ENCODE measurements at places on chromosomes 12 and 14. TPM values are rescaled to one million over a fixed set of nuclear protein-coding genes. Genes with fewer than 3 reads are reported as not detected.

Gene STAC3
- 10.6 TPM for total RNA-seq

DNA sequence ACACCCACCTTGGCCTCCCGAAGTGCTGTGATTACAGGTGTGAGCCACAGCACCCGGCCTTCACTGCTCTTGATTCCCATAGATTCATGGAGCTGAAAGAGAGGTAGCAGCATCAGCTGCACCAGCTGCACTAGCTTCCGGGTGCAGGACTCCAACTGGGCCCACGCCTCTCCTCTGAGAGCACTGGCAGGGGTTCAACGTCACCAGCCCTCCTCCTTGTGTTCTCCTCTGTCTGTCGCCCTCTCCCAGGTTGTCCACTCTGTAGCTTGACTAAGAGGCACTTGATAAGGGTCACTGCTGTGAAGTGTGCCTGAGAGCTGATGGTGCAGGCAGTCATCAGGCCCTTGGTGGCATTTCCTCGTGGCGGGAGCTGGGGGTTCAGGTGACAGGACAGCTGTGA, 28.3 kb downstream of the MLXIP start:
- no peaks in the 10 kb centered on the region for H3K27me3 ChIP-seq
- no peak overlapping the region for H3K27ac ChIP-seq
- peaks cover 10% of the 10 kb centered on the region for H3K36me3 ChIP-seq
- peaks cover 6% of the 10 kb centered on the region for H3K4me1 ChIP-seq
- H3K4me3 ChIP-seq = no peak overlapping the region

- H3K27me3 ChIP-seq = peaks cover 3% of the 10 kb centered on the region
- H3K36me3 ChIP-seq = no peaks in the 10 kb centered on the region
- H3K4me1 ChIP-seq = peaks cover 11% of the 10 kb centered on the region
- DNase-seq = no peak
- no peak overlapping the region for H3K4me3 ChIP-seq
Measured at GRCh38 chr14:20418501-20418909, 5.2 kb upstream of the TEP1 start.

DNA sequence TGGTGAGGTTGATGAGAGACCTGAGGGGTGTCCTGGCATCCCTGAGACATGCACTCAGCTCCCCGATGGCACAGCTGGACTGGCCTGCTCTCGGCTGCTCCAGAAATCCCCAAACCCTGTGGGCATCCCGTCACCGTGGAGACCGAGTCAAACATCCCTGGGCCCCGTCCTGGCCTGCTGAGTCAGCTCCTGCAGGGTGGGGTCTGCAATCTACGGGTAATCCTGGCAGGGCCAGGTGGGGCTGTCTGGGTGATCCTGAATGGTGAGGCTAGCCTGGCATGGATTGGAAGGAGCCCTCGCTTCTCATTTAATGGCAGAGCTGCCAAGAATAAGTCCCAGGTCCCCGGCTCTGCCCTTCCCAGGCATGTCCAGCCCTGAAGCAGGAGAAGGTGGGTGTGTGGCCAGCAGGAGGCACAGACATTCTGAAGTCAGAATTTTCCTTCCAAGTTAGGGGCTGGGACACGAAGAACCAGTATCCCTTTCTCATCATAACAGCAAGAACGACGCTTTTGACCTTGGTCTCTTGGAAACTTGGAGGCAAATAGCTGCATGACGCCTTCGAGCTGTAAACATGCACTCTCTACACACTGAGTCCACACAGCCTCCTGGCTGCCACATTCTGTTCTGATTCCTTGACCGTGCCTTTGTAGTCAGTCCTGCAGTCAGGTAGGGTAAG, 17.7 kb upstream of the SERPINA4 start:
- H3K4me1 ChIP-seq = no peaks in the 10 kb centered on the region
- peaks cover 15% of the 10 kb centered on the region for H3K27me3 ChIP-seq
- no peak overlapping the region for H3K4me3 ChIP-seq
- peak; percentile 36 for DNase-seq

- DNase-seq = no peak
- no peak overlapping the region for H3K27ac ChIP-seq
- H3K27me3 ChIP-seq = peaks cover 45% of the 10 kb centered on the region
- H3K4me1 ChIP-seq = no peaks in the 10 kb centered on the region
Measured at GRCh38 chr12:130070126-130070611, 92.1 kb upstream of the FZD10 start.

GRCh38 chr12:53292426-53292825, 2.9 kb upstream of the PFDN5 start:
- H3K36me3 ChIP-seq = peaks cover 7% of the 10 kb centered on the region
- H3K27me3 ChIP-seq = no peaks in the 10 kb centered on the region
- H3K27ac ChIP-seq = no peak overlapping the region
- no peak for DNase-seq

Gene HPD
- total RNA-seq = not detected

GRCh38 chr12:116538076-116538591, 21.0 kb upstream of the MAP1LC3B2 start:
- DNase-seq = no peak
- no peak overlapping the region for H3K4me3 ChIP-seq
- no peak overlapping the region for H3K27ac ChIP-seq
- H3K27me3 ChIP-seq = no peaks in the 10 kb centered on the region
- peaks cover 42% of the 10 kb centered on the region for H3K4me1 ChIP-seq

- no peaks in the 10 kb centered on the region for H3K27me3 ChIP-seq
- no peak overlapping the region for H3K4me3 ChIP-seq
- DNase-seq = no peak
- peaks cover 2% of the 10 kb centered on the region for H3K4me1 ChIP-seq
- peaks cover 2% of the 10 kb centered on the region for H3K36me3 ChIP-seq
- H3K27ac ChIP-seq = no peak overlapping the region
Measured at GRCh38 chr12:51647647-51648046, 56.6 kb downstream of the SCN8A start.

Gene CD69
- total RNA-seq = 0.40 TPM

GRCh38 chr14:85447883-85448282, 82.1 kb upstream of the FLRT2 start:
- no peak overlapping the region for H3K27ac ChIP-seq
- no peak overlapping the region for H3K4me3 ChIP-seq
- H3K27me3 ChIP-seq = no peaks in the 10 kb centered on the region
- no peaks in the 10 kb centered on the region for H3K36me3 ChIP-seq
- peaks cover 13% of the 10 kb centered on the region for H3K4me1 ChIP-seq

- no peak overlapping the region for H3K4me3 ChIP-seq
- H3K36me3 ChIP-seq = no peaks in the 10 kb centered on the region
- peak overlapping the region; percentile 87 for H3K27ac ChIP-seq
- peaks cover 17% of the 10 kb centered on the region for H3K4me1 ChIP-seq
- DNase-seq = no peak
Measured at GRCh38 chr12:50825372-50825838, 17.3 kb upstream of the TMPRSS12 start.

DNA sequence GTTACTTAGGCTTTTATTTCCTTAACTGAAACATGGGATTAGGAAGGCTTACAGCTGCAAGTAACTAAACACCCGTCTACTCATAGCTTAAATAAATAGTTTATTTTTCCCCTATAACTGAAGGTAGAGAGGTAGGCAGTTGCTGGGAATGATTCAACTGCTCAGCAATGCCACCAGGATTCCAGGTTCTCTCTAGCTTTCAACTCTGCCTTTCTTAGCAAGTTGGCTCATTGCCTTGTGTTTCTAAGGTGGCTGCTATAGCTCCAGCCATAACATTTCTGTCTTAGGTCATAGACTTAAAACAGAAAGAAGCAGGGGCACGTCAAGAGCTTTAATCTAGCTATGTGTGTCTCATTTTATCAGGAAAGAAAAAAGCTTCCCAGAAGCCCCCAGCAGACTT, 103.7 kb upstream of the MDM1 start:
- H3K36me3 ChIP-seq = peaks cover 2% of the 10 kb centered on the region
- no peak overlapping the region for H3K4me3 ChIP-seq
- DNase-seq = no peak
- H3K27me3 ChIP-seq = no peaks in the 10 kb centered on the region
- H3K27ac ChIP-seq = no peak overlapping the region

DNA sequence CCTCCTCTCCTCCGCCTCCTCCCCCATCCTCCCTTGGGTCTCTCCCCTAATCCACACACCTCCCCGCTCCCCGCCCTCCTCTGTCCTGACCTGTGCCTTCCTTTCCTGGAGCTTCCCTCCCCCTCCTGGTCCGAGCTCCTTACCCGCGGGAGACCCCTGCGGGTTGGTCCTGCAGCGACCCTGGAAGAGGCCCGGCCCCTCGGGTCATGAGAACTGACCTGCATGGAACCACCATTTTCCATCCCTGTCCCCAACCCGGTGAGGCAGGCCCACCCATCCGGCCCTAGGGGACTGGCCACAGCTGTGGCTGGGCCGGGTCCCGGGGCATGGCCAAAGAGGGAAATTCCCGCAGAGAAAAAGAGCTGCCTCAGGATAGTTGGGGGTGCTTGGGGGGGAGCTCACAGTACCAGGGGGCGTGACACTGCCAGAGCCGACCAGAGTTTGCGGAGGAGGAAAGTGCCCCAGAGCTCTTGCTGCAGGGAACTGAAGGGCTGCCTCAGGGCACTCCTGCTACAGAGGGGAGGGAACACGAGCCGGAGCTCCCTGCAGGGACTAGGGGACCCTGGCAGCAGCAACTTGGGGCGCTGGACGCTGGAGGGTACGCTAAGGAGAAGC, 613 bp downstream of the ARHGEF40 start:
- peaks cover 7% of the 10 kb centered on the region for H3K27me3 ChIP-seq
- H3K36me3 ChIP-seq = peaks cover 8% of the 10 kb centered on the region
- peak overlapping the region; percentile 93 for H3K27ac ChIP-seq

- peak overlapping the region; percentile 82 for H3K4me3 ChIP-seq
- H3K27ac ChIP-seq = peak overlapping the region; percentile 88
- H3K4me1 ChIP-seq = peaks cover 57% of the 10 kb centered on the region
Measured at GRCh38 chr12:53180931-53181645, 363 bp upstream of the CSAD start.

DNA sequence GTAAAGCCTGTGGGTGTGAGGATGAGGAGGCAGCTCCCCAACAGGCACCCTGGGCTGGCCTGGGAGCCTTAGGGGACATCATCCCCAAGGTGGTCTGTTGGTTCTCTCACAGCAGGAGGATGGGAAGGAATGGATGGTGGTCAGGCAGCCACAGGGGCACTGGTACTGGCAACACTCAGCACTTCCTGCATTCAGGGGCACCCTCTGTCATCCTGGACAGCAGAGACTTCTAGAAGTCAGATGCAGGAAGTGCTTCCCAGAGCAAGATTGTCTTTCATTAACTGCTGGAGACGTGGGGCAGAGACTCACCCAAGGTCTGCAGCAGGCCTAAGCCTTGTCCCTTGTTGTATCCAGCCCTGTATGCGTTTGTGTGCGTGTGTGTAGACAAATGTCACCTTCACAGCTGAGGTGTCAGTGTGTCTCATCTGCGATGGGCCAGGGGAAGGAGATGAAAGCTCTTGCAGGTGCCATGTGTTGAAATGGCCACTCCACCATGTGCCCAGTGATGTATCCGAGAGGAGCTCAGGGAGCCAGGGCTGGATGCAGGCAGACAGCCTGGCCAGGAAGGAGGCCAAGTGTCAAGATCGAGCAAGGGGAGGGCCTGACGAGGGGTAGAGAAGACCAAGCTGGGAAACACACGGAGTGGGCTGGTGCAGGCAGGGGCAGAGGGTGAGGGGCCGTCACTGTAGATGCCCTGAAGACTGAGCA, 85.1 kb downstream of the PITPNM2 start:
- no peaks in the 10 kb centered on the region for H3K27me3 ChIP-seq
- H3K36me3 ChIP-seq = no peaks in the 10 kb centered on the region
- no peak overlapping the region for H3K4me3 ChIP-seq
- no peak for DNase-seq

Data from mesothelial cell of epicardium (in vitro differentiated cells).